ENCODE measurements at places on chromosomes 3 and 15.

DNA sequence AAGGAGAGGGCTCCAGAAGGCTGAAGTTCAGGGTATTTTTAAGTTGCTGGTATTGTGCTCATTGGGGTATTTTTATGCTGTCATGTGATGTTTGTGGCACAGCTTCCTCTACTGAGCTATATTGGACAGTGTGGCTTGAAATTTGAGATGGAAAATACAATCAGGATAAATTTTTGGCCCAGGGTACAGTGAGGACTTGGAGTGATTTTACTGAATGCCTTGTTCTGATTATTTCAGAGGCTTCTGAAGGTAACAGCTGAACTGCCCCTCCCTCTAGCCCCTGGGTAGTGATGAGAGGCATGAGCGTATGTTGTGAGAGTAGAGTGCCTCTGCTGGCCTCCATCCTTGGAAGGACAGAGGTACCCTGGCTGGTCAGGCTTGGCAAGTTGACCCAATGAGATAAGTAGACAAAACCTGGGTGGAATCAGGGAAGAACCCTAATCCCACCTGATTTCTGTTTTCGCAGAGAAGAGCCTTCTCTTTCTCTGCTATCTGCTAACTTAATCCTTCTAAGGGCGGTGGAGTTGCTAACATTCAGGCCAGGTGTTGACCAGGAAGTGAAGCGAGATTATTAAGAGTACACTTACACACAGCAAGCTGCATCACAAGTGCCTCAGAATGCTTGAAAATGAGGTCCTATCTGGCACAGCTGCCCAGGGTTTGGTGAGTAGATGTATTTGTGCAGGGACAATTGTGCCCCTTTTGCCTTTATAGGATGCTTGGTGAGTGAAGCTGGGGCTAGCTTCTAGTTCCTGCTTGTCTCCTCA, 98.1 kb upstream of the CLSTN2 start:
- DNase-seq = no peak

DNA sequence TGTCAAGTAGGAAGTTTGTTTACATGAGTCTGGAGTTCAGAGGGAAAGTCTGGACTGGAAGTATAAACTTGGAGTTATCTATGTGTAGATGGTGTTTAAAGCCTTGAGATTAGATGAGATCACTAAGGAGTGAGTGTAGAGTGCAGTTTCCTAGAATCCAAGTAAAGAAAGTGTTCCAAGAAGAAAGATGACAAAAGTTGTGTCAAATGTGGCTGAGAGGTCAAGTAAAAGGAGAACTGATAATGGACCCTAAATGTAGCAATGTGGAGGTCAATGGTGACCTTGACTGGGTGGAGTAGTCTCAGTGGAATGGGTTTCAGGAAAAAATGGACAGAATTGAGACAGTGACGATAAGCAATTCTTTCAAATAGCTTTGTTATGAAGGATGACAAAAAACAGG, 39.9 kb upstream of the ULK4 start:
- no peak for DNase-seq

DNA sequence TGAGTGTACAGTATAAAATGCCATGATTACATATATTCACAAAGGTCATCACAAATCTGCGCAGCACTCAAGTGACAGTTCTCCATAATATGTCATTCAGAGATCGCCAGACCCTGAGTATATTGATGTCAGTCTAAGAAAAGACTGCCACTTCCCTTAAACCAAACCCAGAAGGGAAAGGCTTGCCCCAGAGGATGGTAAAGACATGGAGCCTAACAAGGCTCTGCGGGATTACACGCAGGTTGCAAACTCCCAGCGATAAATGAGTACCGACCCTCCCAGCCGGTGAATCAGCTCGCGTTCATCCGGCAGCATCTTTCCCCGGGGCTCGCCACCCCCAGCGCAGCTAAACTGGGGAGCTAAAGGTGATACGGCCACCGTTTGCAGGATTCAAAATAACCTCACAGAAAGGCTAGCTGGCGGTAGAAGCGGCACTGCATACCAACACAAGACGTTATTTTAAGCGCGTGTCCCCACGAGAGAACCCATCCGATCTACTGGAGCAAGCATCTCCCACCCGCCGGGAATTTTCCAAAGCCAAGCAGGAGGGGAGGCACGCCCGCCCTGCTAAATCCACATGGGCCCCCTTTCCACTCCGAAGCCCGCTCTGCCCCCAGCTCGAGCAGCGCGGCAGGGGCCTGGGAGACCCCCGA, 643 bp downstream of the MYO5A start:
- DNase-seq = peak; percentile 29

GRCh38 chr3:118527514-118528044, 507.1 kb downstream of the IGSF11 start:
- no peak for DNase-seq

DNA sequence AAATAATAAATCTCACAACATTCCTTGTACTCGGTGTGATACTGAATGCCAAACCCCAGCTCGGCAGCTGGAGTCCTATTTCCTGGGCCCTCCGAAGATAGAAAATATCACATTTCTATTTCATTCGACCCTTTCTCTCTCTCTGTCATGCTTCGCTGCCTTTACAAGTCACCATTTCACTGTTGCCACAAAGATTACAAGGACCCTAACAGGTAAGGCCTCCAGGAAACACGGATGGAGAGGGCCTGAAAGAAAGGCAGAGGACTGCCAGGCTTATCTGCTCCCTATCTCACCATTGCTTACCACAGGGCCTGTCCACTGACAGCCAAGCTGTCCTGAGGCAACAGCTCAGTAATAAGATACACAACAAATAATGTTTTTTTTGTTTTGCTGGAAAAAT, 376.5 kb downstream of the MECOM start:
- DNase-seq = no peak

DNA sequence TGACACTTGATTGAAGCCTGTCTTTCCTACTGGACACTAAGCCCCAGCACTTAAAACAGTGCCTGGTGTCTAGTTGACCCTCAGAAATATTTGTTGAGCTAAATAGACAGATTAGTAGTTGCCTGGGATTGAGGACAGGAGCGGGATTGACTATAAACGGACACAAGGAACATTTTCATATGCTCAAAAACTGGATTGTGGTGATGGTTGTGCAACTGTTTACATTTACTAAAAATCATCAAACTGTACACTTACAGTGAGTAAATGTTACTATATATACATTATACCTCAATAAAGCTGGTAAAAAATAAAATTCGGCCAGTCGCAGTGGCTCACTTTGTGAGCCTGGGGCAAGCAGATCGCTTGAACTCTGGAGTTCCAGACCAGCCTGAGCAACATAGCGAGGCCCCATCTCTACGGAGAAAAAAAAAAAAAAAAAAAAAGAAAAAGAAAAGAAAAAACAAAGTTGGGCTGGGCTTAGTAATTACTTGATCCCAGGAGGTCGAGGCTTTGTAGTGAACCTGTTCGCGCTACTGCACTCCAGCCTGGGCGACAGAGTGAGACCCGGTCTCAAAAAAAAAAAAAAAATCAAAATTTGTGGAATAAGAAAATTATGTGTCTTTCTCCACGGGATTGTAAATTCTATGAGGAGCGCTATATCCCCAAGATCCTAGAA, 632 bp upstream of the IDH3A start:
- no peak for DNase-seq

GRCh38 chr15:80060356-80061006, 1.0 kb downstream of the ZFAND6 start:
- DNase-seq = no peak

- DNase-seq = peak; percentile 46
These were observed 187.3 kb downstream of the KCNAB1 start for GRCh38 chr3:156307704-156308103.

GRCh38 chr3:170977949-170978745, 48.4 kb downstream of the SLC2A2 start:
- peak; percentile 32 for DNase-seq

GRCh38 chr15:76059320-76060117, at the start of gene TMEM266:
Gene TMEM266, plus strand, starts transcription at chr15:76059985. Its CDS starts 74,279 bp downstream, at chr15:76134264.
- peak; percentile 43 for DNase-seq

- DNase-seq = no peak
These were observed 698.1 kb downstream of the SI start for GRCh38 chr3:164380156-164380555.

DNA sequence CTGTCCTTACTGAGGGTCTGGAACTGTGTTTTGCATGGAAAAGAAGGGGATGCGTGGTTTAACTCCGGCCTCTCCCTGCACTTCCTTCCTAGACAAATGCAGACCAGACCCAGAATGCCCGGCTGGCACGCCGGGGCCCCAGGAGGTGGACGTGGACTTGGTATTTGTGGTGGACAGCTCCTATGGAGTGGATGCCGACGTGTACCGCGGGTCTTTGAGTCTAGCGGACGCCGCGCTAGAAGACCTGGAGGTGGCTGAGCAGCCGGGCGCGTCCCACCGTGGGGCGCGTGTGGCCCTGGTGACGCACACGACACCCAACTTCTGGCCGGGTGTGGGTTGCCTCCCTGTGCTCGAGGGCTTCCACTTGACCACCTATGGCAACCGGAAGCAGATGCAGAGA, 81.8 kb upstream of the COL6A5 start:
- no peak for DNase-seq

DNA sequence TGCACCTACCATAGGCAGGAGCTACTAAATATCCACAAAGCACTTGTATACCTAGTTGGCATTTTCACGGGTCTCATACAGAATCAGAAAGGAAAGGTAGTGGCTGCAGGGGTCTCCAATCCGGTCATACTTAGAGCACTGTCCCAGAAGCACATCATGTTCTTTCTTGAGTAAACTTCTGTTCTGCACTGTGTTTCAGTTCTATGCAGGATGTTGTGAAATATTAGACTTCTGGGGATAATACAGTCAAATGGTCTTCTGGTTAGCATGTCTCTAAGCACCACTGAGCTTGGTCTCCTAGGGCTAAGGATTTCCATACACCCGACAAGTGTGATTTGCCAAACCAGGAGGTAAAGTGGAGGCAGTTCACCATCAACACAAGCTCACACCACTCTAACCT, 27.9 kb downstream of the MINDY4B start:
- no peak for DNase-seq

- peak; percentile 73 for DNase-seq
These were observed 10.4 kb downstream of the NR2F2 start for GRCh38 chr15:96340598-96341512.

GRCh38 chr3:49255112-49255511, 21.9 kb downstream of the C3orf62 start:
- peak; percentile 47 for DNase-seq
